Activated CD4-positive, alpha-beta T cell treated with anti-CD3 and anti-CD28 coated beads, Interleukin-2, amount 50 U/mL, for 1 hour (primary cell): ENCODE measurements at places on chromosomes 12 and 14.

GRCh38 chr12:89228491-89228890 lies 123.8 kb downstream of the DUSP6 start:
- no peak for DNase-seq

DNA sequence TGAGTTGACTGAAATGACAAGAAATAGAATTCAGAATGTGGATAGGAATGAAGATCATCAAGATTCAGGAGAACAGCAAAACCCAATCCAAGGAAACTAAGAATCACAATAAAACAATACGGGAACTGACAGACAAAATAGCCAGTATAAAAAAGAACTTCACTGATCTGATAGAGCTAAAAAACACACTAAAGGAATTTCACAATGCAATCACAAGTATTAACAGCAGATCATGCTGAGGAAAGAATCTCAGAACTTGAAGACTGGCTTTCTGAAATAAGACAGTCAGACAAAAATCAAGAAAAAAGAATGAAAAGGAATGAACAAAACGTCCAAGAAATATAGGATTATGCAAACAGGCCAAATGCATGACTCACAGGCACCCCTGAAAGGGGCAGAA lies 15.3 kb upstream of the OR5AU1 start:
- no peak for DNase-seq

- no peak for DNase-seq
These were observed 16.1 kb upstream of the SH2B3 start for GRCh38 chr12:111389635-111390034.

DNA sequence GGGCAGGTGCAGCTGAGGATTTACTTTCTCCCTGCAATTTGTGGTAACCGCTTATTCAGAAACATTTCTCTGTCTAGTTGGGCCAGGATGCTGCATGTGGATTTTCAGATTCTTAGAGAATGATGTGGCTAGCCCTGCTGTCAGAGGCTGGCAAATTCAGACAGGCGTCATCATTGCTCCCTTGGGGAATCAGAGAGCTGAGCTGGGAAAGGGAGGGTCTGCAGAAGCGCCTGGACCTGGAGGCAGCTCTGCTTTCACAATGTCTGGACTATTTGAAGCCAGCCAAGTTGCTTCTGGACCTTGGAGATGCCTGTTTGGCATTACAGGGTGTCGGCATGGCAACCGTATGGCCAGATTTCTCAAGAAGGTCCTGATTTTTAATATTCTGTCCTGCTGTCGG lies 3.4 kb downstream of the GALNT16 start:
- DNase-seq, result no peak

GRCh38 chr12:57816001-57816854 lies 2.3 kb downstream of the AVIL start:
- no peak for DNase-seq

- DNase-seq, result no peak
These were observed 114.2 kb downstream of the BRMS1L start for GRCh38 chr14:35940291-35940690.

DNA sequence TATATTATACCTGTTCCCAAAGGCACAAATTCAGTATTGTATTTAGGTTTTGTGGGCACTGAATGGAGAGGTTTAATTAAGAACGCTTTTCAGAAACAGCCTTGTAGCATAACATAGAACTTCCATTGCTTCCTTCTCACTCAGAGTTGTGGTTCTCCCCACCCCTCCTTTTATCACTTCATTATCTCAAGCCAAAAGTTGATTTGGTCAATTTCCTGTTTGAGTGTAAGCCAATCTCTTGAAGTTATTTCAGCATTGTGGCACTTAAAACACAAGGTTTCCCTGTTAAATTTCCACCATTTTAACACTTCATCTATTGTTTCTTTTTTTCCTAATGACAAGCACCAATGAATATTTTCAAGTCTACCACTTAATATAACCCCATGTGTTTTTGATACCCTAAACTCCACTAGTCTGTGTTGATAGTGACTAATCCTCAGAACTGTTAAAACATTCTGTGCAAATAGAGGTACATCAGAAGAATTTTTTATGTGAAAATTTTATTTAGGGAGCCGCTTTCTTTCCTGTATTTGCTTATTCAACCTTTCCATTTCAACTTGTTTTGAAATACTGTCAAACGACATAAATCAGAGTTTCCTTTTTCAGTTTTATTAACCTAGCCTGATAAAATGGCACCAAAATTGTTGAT lies 340.1 kb downstream of the BCAT1 start:
- DNase-seq, result no peak

DNA sequence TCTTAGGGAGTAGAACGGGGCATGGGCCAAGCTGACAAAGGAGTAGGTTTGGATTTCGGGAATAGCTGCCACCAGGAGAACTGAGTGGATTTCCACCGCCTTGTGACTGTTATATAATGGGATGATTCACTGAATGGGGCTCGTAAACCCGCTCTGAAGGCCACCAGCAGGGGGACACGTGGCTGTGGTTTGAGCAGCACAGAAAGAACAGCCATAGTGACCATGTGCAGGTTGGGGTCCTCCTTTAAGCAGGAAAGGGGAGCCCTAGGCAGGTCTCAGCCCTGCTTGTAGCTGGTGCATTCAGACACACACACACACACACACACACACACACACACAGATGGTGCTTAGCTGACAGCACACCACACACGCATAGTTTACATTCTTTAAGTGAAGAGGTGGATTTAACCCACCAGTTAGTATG lies 8.6 kb upstream of the ASB2 start:
- DNase-seq, result no peak

GRCh38 chr14:44889595-44890471 lies 71.9 kb downstream of the KLHL28 start:
- no peak for DNase-seq

- DNase-seq, result no peak
These were observed 8.4 kb downstream of the LRFN5 start for GRCh38 chr14:41615011-41615595.

- no peak for DNase-seq
These were observed 1.5 kb upstream of the TEX52 start for GRCh38 chr12:2858334-2858733.

DNA sequence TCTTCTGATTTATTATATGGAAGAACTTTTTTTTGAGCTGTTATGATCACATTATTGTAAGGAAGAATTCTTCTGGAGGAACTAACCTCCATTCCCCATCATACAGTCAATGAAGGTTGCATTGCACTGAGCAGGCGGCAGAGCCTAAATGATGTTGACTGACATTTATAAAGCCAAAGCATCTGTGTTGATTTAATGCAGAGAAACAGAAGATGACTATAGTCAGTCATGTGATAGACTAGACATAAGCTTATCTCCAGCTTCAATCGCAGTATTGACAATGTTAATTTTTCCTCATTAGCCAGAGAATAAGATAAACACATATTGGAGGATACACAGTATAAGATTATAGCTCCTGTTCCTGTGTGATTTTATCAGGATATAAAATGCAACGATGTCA lies 82.0 kb downstream of the PRICKLE1 start:
- no peak for DNase-seq

- no peak for DNase-seq
These were observed 36.5 kb downstream of the UBE3B start for GRCh38 chr12:109513977-109514376.

DNA sequence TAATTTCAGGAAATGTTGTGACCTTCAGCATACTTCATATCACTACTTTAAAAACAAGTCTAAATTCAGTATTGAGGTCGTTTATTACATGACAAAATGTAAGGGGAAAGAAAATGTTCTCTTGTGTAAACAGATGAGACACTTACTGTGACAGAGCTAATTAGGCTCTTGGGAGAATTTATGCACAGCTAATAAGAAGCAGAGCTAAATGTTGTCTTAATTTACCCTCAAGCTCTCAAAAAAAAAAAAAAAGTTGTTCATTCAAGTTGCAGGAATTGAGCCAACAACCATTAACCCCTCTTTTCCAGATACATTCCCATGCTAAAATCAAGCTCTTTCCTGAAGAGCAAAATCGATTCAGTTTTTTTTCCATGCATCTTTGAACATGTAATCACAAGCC lies 1419.4 kb downstream of the FSCB start:
- DNase-seq, result no peak

- no peak for DNase-seq
These were observed 11.1 kb downstream of the ARF3 start for GRCh38 chr12:48946205-48946604.

- DNase-seq, result no peak
These were observed 254.0 kb downstream of the NTF3 start for GRCh38 chr12:5685935-5686334.

DNA sequence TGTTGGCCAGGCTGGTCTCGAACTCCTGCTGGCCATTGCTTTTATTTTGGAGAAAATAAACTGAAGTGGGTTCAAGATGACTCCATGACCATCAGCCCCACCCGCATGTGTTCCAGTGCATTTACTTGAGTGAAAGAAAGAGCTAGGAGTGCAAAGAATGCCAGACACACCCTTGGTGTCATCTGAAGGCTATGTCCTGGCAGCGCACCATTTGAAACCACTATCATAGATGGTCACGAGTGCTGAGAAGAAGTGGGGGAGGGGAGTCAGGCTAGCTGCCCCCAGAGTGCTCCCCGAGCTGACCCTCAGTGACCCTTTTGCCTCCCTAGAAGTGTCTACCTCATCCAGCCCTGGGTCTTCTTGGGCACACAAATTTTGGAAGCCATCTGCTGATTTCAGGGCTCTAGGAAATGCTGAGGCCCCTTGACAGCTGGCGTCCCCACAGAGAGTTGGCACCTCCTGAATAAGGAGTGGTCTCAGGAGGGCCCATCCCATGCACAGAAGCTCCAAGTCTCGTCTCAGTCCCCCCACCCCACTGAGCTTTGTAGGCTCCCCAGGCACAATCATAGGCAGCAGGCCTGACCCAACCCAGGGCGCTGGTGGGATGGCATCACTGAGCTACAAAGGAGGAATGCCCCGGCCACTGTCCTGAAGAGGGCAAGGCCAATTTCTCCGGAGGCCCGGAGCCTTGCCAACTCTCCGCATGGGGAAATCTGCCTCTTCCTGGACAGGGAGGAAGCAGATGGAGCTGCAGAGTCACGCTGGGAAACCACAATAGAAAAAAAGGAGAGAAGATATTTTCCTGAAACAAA lies 28.0 kb downstream of the PXN start:
- DNase-seq, result no peak

DNA sequence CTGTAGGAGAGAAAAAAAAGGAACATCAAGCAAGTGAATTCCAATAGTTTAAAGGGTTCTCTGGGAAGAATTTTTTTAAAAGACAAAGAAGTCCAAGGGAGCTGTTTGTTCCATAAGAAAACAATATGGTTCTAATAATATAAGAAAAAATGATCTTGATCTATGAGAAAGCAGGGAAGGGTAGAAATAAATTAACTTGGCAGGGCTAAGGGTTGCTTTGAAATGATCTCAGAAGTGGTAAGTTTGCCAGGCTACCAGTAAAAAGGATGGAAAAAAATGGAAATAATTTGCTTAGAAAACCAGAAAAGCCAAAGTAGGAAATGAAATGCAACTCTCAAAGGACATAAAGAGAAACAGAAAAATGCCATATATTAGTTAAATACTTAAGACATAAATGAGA lies 41.7 kb upstream of the EMP1 start:
- no peak for DNase-seq

DNA sequence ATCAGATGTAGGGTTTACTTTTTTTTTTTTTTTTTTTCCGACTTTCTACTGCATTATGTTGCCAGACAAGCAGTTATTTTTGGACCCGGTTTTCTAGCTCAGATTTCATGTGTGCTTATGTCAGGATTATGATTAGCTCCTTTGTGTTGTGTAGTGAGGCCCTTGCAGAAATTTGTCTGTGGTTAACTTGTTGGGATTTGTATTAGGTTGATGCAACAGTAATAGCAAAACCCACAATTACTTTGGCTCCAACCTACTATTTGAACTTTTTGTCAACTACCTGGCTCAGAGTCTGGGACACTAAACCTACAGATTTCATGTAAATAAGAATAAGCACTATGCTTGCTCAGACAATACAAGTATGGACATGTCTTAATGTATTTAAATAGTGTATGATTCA lies 44.1 kb upstream of the KCNJ8 start:
- DNase-seq, result no peak

DNA sequence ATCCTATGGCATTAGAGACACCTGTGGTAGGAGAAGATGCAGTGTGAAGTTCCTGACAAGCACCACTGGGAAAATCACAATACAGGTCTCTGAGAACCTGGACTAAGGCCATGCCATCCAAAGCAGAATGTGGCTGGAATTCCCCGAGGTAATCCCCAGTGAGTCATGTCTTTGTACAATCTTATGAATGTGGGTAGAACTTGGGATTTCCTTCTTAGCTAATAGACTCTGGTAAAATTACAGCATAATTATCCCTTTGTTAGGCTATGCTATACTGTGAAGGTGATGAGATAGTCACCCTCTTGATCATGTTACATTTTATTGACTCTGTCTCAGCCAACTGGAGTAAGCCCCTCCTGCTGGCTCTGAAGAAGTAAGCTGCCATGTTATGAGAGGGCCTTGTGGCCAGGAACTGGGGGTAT lies 224.3 kb upstream of the DCN start:
- DNase-seq, result no peak
